ENCODE measurements at places on chromosomes 5 and 9. TPM values are rescaled to one million over a fixed set of nuclear protein-coding genes. Genes with fewer than 3 reads are reported as not detected.

PCDHB5 gene
- 1.3 TPM for total RNA-seq

LCN9 gene
- total RNA-seq, result not detected

KYAT1 gene
- 12.1 TPM for total RNA-seq

CDC20B gene
- total RNA-seq, result 0.07 TPM
